ENCODE measurements at places on chromosomes 3 and 15. TPM values are rescaled to one million over a fixed set of nuclear protein-coding genes. Genes with fewer than 3 reads are reported as not detected.

DNA sequence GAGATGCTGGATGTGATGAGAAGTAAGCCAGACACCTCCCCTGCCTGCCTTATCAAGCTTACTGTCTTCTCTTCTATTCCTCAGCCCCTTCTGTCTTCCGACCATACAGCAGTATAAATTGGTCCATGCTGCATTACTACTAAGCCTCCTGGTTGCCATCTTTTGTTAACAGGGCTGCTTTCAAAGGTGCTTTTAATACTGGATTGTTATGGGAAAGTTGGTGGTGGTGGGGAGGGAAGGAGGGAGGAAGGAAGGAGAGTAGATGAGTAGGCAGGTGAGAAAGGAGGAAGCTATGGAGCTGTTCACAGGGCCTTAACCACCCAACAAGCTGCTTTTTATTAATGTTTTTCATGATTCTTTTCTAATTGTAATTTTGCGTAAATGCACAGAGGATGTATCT lies 114.9 kb downstream of the SLC25A26 start:
- DNase-seq: no peak

GRCh38 chr3:140599009-140599408 lies 78.9 kb upstream of the TRIM42 start:
- DNase-seq: no peak

DNA sequence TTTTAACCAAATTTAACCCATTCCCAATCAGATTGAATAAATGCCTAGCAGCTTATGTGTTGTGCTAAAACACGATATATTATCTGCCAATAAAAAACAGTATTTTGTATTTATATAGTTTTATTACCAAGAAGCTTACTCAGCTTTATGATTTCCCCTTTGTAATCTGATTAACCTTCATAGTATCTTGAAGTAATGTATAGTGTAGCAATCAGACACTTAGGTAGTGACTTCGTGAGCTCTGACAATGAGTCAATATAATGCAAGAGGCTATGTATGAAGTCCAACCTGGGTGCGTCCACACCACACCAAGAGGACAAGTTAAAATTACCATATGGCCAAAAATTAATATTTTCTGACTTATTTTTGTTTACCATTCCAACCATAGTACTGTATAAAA lies 2.1 kb upstream of the CNBP start:
- no peak for DNase-seq

The FRG2C gene
- not detected for total RNA-seq

GRCh38 chr15:69859866-69860265 lies 237.9 kb downstream of the TLE3 start:
- DNase-seq: no peak

- peak; percentile 63 for DNase-seq
Measured at GRCh38 chr15:92082006-92082843, 228.7 kb downstream of the SLCO3A1 start.

DNA sequence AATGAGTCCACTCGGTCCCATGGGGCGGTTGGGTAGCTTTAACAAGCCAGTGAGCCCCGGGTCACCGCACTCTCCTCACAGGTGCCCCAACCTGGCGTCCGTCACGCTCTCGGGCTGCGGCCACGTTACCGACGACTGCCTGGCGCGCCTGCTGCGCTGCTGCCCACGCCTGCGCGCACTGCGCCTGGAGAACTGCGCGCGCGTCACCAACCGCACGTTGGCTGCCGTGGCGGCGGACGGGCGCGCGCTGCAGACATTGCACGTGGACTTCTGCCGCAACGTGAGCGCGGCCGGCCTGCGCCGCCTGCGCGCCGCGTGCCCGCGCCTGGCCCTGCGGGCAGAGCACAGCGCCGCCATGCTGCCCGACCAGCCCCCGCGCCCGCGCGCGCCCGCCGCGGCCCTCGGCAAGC lies 3.4 kb downstream of the FBXL22 start:
- DNase-seq: peak; percentile 19

- DNase-seq: no peak
Measured at GRCh38 chr3:174931473-174932353, 72.6 kb downstream of the NAALADL2 start.

DNA sequence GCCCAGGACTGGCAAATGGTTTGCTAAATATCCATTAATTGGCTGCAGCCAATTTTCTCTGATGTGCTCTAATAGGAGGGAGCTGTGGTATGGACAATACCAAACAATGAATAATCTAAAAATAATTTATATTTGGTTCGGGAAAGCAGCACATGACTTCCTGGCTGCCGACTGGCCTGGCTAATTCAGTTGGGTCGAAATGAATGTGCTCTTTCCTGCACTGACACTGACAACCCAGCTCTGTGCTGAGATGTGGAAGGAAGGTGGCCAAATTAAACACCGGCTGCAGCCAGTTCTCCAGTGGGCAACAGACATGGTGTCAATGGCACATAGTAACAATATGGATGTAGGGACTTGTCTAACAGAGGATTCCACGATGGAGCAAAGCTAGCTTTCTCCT lies 21.1 kb upstream of the COLQ start:
- DNase-seq: no peak

The TRAT1 gene
- total RNA-seq: not detected

DNA sequence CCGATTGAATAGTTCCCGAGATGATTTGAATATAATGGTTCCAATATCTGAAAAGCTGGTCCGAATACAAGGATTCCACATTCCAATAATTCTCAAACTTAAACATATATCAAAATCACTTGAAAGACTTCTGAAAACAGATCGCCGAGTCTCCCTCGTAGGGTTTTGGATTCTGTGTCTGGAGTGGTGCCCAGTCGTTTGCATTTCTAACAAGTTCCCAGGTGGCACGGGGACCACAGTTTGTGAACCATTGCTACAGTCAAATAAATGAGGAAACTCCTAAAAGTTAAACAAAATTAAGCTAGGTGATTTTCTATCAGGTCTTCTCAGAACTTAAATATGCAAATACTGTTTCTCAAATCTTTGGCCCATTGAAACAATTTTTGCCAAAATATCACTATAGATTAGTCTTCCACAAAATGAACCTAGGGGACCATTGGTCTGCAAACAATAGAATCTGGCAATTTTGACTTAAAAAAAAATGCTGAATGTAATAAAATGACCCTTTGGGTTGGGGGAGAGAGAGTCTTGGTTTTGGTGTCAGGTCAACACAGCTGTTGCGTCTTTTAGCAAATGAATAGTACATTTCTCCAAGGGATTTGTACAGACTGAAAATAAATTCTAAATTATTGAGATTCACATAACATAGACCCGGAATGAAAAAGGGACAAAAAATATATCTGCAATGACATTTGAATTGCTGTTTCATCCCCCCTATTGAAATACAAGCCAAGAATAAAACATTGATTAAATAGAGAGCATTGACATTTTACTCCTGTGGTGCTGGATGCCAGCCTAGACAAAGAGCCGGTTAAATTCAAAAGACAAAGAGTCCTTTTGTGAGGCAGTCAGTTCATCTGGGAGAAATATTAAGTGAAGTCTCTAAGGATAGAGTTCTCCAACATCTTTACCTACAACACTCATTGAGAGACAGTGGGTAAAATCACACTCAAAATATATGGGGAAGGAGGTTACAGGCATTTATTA lies 175.7 kb upstream of the ADAMTS9 start:
- DNase-seq: no peak

DNA sequence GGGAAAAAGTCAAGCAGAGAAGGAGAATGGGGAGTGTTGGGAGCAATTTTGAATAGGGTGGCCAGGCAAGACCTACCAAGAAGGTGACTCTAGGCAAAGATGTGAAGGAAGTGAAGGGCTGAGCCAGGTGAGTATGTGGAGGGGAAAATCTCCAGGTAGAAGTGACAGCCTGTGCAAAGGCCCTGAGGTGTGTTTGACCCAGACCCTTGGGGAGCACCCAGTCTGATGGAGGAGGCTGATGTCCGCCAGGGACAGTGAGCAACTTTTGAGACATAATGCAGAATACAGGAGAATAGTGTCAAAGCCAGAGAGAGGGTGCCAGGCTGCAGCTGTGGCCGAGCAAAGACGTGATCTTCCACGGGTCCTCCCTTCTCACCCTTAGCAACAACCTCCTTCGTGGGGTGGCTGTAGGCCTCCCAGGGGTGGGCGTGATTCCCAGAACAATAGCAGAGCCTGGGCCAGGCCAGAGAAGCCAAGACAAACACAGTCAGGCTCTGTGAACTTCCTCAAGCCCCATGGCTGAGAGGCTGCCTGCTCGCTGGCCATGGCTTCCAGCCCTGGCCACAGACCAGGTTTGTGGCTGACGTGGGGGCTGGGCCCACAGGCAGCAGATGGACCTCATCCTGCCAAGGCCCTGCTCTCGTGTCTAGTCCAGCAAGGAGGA lies 58.1 kb downstream of the SLC6A6 start:
- peak; percentile 73 for DNase-seq

DNA sequence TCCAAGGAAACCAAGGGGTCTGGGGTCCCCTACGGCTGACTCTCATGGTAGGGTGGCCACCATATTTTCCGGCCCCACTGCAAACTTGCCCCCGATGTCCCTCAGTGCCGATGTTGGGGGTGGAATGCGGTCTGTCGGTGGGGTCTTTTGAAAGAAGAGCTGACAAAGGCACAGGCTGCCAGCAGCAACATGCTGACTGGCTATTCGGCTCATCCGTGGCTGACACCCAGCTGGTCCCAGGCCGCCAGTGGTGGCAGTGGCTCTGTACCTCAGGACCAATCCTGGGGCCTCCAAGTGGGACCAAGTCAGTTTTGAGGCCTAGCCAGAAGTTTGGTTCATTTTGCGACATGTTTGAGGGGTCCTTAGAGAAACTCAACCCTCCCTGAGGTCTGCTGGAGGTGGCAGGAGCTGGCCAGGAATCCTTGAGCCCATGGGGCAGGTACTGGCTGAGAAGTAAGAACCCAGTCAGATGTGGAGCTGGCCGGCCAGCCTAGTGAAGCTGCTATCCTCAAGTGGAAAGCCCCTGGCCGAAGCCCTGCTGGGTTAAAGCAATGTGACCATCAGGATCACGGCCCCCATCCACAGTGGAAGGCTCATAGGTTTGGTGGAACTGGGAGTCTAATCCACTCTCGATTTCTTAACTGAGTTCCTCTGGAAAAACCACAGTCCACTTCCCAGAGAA lies 17.8 kb downstream of the BMF start:
- DNase-seq: no peak

- DNase-seq: no peak
Measured at GRCh38 chr3:59374091-59374817, 324.4 kb upstream of the CFAP20DC start.

- no peak for DNase-seq
Measured at GRCh38 chr3:72054976-72055375, 270.0 kb upstream of the PROK2 start.

The YEATS2 gene
- 17.8 TPM for total RNA-seq

The CD276 gene
- 158 TPM for total RNA-seq

The MST1 gene
- total RNA-seq: 0.72 TPM

DNA sequence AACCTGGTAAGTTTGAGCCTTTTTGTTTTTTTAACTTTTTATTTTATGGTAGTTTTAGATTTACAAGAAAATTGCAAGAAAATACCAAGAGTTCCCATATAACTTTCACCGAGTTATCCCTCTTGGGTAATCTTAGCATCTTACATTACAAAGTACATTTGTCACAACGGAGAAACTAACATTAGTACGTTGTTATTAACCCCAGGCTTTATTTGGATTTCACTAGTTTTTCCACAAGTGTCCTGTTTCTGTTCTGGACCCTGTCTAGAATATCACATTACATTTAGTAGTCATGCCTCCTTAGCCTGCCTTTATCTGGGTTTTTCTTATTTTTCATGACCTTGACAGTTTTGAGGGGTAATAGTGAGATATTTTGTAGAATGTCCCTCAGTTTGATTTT lies 53.5 kb upstream of the KPNA4 start:
- DNase-seq: no peak

The IGSF10 gene
- total RNA-seq: 0.31 TPM

DNA sequence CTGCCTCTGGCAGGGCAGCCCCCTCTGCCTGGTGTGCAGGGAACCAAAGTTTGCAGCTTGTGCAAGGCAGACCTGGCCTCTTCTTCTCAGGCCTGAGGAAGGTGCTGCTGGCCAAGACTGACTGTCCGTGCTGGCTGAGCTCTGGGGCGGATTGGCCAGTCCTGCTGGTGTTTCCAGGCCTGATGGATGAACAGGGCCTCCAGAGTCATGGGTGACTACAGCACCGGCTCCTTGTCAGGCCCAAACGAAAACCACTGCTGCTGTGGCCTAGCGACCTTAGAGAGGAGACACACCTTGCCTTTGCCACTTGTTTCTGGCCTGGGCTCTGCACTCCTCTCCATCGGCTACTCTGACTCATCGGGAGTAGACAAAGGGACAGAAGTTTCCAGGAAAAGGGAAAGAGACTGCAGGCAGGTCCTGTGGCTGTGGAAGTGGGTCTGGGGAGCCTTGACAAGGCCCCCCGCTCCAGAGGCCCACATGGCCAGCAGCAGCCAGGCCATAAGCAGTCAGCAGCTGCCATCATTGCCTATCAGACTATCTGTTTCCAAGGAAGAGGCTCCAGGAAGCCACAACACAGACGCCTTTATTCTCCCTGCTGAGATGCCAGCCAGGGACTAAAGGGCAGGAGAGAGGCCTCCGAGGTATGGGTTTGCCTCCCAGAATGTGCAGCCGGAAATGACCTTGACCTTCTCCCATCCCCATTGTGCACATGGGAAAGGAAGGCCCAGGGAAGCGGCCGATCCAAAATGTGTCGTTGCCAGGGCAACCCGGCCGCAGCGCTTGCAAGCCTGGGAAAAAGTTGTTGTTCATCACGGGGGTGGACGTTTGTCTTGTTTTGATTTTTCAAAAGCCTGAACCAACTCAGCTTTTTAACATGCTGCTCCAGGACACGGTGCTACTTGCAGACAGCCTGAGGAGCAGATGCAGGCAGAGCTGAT lies 160.5 kb downstream of the CHSY1 start:
- peak; percentile 67 for DNase-seq

DNA sequence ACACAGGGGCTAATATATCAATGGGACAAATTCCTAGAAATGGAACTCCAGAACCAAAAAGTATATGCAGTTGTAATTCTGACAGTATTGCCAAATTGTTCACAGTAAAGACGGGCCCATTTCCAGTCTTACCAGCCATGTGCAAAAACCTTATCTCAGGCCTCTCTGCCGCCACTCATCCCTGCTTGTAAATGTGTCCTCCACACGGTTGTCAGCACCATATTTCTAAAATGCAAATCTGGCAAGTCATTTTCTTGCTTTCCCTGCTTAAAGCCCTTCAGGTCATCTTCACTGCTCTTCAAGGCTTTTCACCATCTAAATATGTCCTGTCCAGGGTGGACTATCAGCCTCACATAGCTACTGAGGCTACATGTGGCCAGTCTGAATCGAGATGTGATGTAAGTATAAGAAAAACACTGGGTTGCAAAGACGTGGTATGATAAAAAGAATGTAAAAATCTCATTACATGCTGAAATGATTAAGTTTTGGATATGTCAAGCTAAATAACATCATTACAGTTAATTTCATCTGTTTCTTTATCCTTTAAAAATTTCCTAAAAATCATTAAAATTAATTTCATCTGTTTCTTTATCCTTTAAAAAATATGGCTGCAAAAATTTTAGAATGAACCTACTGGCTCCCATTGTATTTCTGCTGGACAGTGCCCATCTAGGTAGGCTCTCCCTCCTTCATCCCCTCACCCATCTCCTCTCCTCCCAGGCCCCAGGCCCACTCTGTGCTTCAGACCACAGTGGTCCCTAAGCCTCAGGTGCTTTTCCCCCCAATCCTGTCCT lies 980 bp downstream of the PARP9 start:
- no peak for DNase-seq

The APOD gene
- total RNA-seq: 0.17 TPM
